GM12891 (cell line): ENCODE measurements at places on chromosomes 13 and 19.

- no peak for DNase-seq
Measured at GRCh38 chr13:109140479-109141349, 511.3 kb downstream of the MYO16 start.

DNA sequence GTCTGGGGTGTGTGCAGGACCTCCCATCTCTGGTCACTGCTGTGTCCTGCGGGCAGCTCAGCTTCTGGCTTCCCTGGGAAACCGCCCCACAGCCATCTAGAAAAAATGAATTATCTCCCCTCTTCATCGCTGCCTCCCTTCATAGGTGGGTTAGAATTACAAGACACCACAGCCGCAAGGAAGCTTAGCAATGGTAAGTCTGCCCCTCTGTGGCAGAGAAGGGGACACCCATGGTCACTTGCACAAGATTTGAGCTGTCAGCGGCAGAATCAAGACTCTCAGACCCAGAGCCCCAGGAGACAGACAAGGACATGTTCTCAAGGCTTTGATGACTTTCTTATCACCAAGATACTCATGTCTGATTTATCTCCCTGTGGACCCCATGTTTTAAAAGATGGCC is 110.8 kb upstream of the PABPC3 start:
- DNase-seq = no peak

DNA sequence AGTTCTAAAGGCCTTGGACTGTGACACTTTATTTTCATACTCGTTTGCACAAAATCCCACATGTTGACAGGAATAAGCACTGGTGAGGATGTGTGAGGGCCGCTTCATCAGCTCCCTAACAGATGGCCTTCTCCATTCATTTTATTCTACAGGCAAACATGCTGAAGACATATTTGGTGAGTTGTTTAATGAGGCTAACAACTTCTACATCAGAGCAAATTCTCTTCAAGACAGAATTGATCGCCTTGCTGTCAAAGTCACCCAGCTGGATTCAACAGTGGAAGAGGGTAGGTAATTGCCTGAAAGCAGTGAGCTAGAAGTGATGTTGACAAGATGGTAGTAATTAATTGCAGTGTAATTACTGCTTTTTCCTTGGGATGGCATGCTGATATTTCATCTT is 95.7 kb downstream of the GPR12 start:
- DNase-seq = no peak

- no peak for DNase-seq
Measured at GRCh38 chr13:57627663-57628062, 3.9 kb upstream of the PCDH17 start.

GRCh38 chr13:53298396-53298795 is 269.8 kb downstream of the OLFM4 start:
- no peak for DNase-seq

DNA sequence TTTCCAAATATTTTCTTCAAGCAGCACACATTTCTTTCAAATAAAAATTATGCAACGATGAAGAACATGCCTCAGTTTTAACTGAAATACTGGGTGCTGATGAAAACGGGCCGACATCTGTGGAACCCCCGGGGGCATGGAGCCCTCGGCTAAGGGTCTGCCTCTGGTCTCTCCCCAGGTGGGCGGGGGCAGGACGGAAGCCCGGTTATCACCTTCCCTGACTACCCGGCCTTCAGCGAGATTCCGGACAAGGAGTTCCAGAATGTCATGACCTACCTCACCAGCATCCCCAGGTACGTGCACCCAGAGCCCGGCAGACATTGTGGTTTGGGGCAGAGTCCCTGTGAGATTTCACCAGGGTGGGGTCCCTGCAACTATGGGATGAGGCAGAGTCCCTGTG is 55.5 kb downstream of the MCF2L start:
- DNase-seq = no peak

DNA sequence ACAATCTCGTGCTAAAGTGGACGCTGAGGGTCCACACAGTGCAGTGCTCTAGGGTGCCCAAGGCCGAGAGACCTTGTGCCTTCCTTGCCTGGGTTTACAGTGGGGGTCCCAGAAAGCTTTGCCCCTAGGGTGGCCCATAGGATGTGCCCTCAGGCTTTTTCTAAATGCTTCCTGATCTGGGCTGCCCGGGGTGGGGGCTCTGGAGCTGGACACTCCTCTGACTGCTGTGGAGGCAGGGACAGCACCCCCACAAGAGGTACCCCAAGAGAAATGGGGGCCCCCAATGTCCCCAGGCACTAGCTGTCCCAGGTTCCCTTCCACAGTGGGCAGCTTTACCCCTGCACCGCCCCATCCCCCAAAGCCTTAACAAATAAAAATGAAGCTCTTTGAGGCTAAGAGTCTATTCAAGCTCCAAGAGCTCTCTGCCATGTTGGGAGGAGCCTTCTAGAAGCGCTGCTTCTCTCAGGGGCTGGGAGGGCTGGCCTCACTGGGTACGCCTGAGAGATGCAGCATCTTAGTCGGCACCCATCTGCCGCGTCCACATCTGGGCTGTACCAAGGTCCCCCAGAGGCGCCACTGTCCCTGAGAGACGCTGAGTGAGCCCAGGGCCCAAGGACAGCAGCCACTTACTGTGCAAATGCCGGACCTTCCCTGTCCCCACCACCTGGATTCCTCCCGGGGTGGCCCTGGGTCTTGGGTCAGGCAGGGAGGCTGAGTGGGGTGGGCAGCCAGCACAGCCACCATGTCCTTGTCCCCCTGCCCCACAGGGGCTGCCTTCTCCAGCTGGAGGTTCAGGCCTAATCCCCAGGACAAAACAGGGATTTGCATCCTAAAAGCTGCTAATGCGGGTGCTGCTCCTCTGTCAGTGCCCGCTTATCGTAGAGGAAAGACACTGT is 27.4 kb downstream of the CEBPA start:
- DNase-seq = no peak

DNA sequence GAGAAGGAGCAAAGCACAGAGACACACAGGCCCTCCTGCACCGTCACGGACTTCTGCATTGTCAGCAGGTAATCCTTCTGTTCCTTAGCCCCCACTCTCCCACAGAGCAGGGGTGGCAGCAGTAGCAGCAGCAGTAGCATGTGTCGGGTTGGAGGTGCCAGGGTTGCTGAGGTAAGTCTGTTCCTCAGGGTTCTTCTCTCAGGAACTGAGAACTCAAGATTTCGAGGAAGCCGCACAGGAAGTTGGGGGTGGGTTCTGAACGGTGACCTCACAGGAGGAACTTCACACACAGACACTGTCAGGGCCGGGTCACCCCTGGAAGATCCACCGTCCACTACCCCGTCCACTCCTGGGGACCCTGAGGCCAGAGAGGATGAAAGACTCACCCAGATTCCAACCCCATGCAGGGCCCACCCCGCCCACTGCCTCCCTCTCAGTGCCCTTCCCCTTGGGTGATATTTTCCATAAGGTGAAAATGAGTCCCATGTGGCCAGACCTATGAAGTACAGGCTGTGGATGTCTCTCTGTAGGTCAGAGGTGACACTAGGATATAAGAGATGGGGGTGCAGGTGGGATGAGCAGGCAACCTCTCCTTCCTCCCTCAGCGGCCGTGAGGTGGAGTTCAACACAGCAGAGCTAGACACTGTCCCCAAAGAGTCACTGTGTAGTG is at the start of gene SIGLEC12:
Gene SIGLEC12, minus strand, starts transcription at position 207 of the 670 bp plus-strand sequence. Its CDS starts 67 bp downstream, at position 140.
- DNase-seq = no peak

- no peak for DNase-seq
Measured at GRCh38 chr13:19984430-19985218, 26.1 kb downstream of the ZMYM2 start.

DNA sequence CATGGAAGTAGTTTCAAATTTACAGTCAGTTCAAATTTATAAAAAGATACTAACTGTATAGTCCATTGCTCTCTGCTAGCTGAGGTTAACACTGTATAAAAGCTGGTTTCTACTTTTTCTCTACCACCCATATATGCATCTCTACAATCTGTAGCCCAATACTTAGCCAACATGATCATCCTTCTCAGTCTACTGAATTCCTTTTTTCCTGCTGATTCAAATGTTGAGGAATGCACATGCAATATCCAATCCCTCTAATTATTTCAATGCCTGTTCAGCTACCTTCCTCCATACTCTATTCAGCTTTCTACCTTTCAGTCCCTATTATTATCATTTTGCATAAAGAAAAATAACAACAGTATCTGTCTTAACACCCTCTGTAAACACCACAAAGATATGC is 15.6 kb downstream of the KPNA3 start:
- DNase-seq = no peak

GRCh38 chr13:27806744-27807387 is 14.6 kb downstream of the GSX1 start:
- no peak for DNase-seq

DNA sequence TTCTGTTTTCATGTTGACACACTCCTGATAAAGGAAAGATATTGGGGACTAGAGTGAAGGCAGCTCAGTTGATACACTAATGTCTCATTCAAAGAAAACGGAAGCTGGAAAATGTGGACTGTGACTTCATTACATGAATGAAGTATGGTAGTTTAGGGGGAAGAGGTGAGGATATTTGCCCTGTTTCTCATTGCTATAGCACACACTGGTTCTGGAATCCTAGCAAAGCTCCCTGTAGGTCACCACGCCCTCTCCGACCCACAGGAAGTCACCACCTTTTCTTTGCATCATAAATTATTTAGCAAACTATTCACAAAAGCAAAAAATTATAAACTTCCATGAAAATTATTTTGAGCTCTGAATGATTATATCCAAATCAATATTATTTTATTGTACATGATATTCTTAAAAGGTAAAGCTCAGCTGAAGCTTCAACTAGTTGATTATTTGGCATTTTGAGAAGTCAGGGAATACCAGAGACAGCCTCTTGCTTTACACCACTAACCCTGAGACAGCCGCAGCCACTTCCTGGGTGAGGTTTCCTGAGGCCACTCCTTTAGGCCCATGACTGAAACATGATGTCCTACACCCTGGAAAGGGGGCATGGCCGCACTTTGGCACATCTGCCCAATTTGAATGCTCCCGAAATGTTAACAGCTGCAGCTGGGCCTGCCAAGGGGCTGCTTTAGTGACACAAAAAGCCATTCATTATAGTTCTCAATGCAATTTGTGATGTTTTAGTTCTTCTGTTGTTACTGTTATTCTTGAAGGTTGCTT is 50.0 kb upstream of the WDFY2 start:
- no peak for DNase-seq

DNA sequence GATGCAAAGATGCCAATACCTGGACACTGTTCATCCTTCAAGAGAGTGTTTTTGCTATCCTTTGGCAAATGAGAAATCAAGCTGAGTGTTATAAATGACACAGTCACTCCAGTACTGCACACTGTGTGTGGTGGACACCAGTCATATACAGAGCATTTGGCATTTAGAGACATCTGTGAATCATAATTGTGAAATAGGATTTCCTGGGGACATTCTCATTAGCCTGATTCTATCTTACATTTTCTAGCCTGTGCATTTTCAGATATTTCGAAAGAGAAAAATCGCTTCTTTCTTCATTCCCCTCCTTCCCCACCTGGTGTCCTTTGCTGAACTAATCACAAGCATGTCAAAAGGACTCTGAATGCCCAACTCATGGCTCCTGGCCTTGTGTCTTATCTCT is 781.0 kb upstream of the ARGLU1 start:
- DNase-seq = no peak

DNA sequence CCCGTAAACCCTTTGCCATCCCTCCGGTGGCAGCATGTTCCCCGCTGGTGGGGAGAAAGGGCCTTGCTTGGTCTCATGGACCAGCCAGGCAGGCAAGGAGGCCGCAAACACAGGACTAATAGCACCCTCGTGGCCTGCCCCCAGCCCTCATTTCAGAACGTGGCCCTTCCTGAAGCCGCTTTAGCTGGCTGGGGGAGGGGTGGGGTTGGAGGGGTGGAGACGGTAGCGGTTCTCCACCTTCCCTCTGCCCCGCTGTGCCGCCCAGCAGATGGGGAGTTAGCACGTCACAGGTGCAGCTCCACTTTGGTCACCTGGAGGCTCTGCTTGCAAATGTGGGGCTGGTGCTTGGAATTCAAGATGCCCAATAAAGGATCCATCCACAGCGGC is 59.3 kb upstream of the URI1 start:
- no peak for DNase-seq

- DNase-seq = no peak
Measured at GRCh38 chr13:42000846-42001245, 39.9 kb upstream of the VWA8 start.
